ENCODE measurements at places on chromosomes 13 and 19. TPM values are rescaled to one million over a fixed set of nuclear protein-coding genes. Genes with fewer than 3 reads are reported as not detected.
A peak's percentile ranks its signal among the peaks of the same experiment; 100 is the strongest.

The ZNF230 gene
- total RNA-seq: 4.5 TPM

The CGB3 gene
- total RNA-seq: not detected

The CEACAM16 gene
- total RNA-seq: not detected

The GAPDHS gene
- not detected for total RNA-seq

The ALOX5AP gene
- 0.25 TPM for total RNA-seq

The IGFL3 gene
- total RNA-seq: not detected

The KLK15 gene
- total RNA-seq: not detected

The FGF22 gene
- total RNA-seq: 0.38 TPM

- H3K4me3 ChIP-seq: peak overlapping the region; percentile 13
- H3K27me3 ChIP-seq: no peaks in the 10 kb centered on the region
- peaks cover 43% of the 10 kb centered on the region for H3K4me1 ChIP-seq
- no peak for DNase-seq
- peaks cover 17% of the 10 kb centered on the region for H3K36me3 ChIP-seq
These were observed 6.4 kb downstream of the TLE5 start for GRCh38 chr19:3055741-3056416.

DNA sequence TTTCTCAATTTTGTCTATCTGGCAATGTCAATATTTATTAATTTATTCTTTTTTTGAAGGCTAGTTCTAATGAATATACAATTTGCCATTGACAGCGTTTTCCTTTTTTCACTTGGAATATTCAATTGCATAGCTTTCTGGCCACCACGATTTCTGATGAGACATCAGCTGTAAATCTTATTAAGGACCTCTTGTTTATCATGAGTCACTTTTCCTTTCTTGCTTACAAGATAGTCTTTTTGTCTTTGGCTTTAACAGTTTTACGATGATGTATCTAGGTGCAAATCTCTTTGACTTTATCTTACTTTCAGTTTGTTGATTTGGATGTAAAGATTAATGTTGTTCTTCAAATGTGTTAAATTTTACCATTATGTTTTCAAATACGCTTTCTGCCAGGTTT lies 991.6 kb upstream of the SLC10A2 start:
- no peaks in the 10 kb centered on the region for H3K4me1 ChIP-seq
- no peak for DNase-seq
- H3K27ac ChIP-seq: no peak overlapping the region
- peaks cover 6% of the 10 kb centered on the region for H3K36me3 ChIP-seq
- H3K27me3 ChIP-seq: no peaks in the 10 kb centered on the region

DNA sequence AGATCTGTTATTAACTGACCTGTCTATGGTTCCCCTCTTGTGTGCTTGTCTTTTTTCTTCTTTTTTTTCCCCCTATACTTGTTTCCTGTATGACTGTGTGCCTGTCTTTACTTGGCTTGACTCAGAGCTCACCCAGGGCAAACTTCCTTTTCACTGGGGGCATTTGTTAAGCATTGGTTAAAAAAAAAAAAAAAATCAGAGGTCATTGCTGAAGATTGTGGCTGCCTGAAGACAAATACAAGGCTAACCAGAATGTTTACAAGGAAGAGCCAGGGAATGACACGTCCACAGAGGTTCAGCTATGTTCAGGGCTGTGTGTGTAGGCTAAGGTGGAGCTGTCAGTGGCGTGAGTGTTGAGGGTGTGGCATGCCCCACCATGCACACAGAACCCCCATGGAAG lies 47.1 kb downstream of the LNX2 start:
- H3K36me3 ChIP-seq: peaks cover 24% of the 10 kb centered on the region
- no peaks in the 10 kb centered on the region for H3K27me3 ChIP-seq
- peak overlapping the region; percentile 44 for H3K27ac ChIP-seq
- H3K4me1 ChIP-seq: peaks cover 23% of the 10 kb centered on the region
- no peak overlapping the region for H3K4me3 ChIP-seq

DNA sequence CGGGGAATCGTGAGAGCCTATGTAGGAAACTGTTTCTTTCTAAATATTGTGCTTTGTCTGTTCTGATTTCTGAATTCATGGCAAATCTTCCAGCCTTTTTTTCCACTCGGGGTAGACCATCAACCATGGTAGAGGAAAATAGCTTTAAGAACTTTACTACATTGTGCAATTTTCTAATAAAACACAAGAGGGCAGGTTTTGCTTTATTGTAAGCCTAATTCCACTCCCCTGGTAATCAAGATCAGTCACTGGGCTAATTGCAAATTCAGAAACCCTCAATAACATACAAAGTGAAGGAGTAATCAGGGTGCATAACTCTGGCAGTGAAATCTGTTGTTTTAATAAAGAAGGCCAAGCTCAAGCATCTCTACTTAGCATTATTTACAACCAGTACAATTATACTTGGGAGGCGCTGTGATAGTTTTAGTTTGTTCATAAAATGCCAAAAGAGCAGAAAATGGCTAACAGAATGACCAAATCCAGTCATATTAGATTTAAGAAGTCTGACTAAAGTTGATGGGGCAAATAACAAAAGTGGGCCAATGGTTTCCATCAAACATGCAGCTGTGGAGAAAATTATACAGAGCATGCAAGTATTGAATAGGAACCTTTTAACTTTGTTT lies 43.8 kb downstream of the DCT start:
- no peaks in the 10 kb centered on the region for H3K36me3 ChIP-seq
- H3K27me3 ChIP-seq: peaks cover 21% of the 10 kb centered on the region
- no peak overlapping the region for H3K4me3 ChIP-seq
- H3K4me1 ChIP-seq: peaks cover 15% of the 10 kb centered on the region
- H3K27ac ChIP-seq: no peak overlapping the region
- DNase-seq: no peak

DNA sequence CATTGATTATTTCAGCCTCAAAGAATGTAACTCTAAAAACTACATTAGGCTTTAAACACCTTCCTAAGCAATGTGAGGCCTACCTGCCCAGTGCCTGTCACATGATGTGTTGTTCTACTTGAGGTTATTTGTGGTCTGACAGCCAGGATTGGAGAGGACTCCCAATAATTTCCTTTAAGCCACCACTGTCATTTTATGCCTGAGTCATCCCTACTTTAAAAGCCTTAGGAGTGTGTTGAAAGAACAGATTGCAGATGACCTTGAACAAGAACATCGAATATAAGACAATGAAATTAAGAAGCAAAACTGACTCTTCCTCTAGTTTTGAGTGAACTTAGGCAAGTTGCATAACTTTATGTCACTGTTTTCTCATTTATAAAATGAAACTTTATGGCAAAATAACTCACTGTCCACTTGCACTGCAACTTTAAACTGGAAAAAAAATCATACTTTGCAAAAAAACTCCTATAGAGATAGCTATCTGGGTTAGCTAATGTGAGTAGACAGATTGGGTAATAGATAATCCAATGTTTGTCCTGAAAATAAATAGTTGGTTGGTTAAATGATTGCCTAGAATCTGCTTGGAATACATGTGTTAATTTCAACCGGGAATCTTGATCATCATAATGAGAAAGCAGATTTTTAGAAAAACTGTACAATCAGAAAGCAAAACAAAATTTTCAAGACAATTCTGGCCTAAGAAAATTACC lies 361.2 kb downstream of the SUCLA2 start:
- peaks cover 6% of the 10 kb centered on the region for H3K36me3 ChIP-seq
- no peak for DNase-seq
- H3K27me3 ChIP-seq: no peaks in the 10 kb centered on the region
- no peak overlapping the region for H3K4me3 ChIP-seq
- H3K27ac ChIP-seq: no peak overlapping the region

DNA sequence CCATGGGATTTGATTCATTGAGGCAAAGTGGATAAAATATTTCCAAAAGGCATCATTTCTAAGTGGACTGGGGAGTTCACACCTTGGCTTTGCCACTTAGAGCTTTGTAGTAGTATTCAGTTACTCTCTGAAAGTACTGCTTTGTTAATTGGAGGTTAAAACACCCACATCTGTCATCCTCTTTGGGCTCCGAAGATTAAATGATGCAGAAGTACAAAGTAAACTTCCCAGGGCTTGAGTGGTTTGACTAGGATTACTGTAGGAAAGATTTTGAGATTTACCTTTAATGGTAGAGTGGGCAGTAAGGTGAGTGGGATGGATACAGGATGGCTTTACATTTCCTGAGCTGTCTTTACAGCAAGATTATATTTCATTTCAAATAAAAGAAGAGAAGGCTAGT lies 42.4 kb downstream of the WASF3 start:
- no peaks in the 10 kb centered on the region for H3K27me3 ChIP-seq
- H3K36me3 ChIP-seq: peaks cover 21% of the 10 kb centered on the region
- H3K4me3 ChIP-seq: no peak overlapping the region
- no peak overlapping the region for H3K27ac ChIP-seq
- peaks cover 4% of the 10 kb centered on the region for H3K4me1 ChIP-seq

- H3K27me3 ChIP-seq: peaks cover 37% of the 10 kb centered on the region
- H3K4me1 ChIP-seq: no peaks in the 10 kb centered on the region
- no peak overlapping the region for H3K4me3 ChIP-seq
- H3K27ac ChIP-seq: no peak overlapping the region
These were observed 12.9 kb upstream of the LRRC4B start for GRCh38 chr19:50580970-50581634.

DNA sequence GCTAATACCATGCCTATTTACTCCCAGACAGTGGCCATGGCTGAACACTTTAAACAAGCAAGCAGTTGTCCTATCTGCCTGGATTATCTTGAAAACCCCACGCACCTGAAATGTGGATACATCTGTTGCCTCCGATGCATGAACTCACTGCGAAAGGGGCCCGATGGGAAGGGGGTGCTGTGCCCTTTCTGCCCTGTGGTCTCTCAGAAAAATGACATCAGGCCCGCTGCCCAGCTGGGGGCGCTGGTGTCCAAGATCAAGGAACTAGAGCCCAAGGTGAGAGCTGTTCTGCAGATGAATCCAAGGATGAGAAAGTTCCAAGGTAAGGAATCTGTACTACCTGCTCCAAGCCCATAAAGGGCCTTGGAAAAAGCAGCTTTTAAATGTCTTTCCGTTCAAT lies 8.6 kb downstream of the RFPL4AL1 start:
- no peak for DNase-seq
- no peak overlapping the region for H3K4me3 ChIP-seq
- H3K27ac ChIP-seq: no peak overlapping the region
- H3K4me1 ChIP-seq: no peaks in the 10 kb centered on the region
- no peaks in the 10 kb centered on the region for H3K36me3 ChIP-seq

GRCh38 chr13:50188696-50189095 lies 173.5 kb downstream of the KCNRG start:
- no peaks in the 10 kb centered on the region for H3K27me3 ChIP-seq
- no peak overlapping the region for H3K27ac ChIP-seq
- peaks cover 2% of the 10 kb centered on the region for H3K36me3 ChIP-seq
- DNase-seq: no peak
- H3K4me3 ChIP-seq: no peak overlapping the region

GRCh38 chr13:33205804-33206221 lies 79.7 kb downstream of the STARD13 start:
- peak overlapping the region; percentile 32 for H3K27ac ChIP-seq
- peaks cover 43% of the 10 kb centered on the region for H3K4me1 ChIP-seq
- H3K36me3 ChIP-seq: no peaks in the 10 kb centered on the region
- DNase-seq: no peak
- H3K4me3 ChIP-seq: no peak overlapping the region

- H3K27me3 ChIP-seq: no peaks in the 10 kb centered on the region
- peak; percentile 79 for DNase-seq
- peak overlapping the region; percentile 86 for H3K27ac ChIP-seq
- peaks cover 15% of the 10 kb centered on the region for H3K36me3 ChIP-seq
- H3K4me1 ChIP-seq: peaks cover 30% of the 10 kb centered on the region
These were observed 15.2 kb downstream of the UPF1 start for GRCh38 chr19:18846862-18847548.

DNA sequence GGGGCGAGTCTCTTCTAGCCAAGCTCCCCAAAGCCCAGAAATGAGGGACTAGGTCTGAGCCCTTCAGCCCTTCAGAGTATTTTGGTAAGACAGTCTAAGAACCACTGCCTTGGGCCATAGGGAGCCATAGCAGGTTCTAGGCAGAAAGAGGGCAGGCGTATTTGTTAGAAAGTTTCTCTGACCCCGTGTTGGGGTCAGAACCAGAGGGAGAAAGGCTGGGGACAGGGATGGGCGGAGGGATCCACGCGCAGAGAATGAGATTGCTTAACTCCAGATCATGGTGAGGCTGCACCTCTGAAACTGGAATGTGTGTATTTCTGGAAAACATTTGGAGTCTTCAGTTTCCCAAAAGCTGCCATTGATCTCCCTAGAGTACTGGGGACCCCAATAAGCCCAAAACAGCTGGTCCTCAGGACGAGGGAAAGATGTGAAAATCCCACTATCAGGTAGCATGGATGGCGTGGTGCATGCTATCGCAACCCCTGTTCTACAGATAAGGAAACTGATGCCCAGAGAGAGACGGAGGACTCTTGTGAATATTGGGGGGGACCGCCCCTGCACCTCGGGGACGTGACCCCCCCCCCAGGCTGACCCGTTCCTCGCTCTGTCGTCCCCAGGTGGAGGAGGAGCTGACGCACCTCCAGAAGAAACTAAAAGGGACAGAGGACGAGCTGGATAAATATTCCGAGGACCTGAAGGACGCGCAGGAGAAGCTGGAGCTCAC lies 703 bp upstream of the TPM4 start:
- H3K27ac ChIP-seq: peak overlapping the region; percentile 95
- no peaks in the 10 kb centered on the region for H3K27me3 ChIP-seq
- peaks cover 29% of the 10 kb centered on the region for H3K4me1 ChIP-seq
- peak overlapping the region; percentile 88 for H3K4me3 ChIP-seq
- no peak for DNase-seq
- no peaks in the 10 kb centered on the region for H3K36me3 ChIP-seq

DNA sequence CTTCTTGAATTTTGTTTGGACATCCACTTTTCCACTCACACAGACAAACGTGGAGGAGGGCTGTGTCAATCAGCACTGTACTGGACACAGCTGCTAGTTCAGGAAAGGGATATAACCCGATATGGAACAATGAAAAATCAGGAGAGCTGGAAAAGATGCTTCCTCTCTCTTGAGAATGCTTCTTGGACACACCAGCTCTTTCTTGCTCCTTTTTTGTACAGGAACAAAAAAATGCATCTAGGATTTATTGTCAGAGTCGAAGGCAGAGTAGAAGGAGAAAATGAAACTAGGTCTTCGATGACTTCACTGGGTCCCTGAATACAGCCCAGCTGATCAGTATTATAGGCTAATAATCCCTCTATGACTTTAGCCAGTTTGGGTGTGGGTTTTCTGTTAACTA lies 62.2 kb downstream of the PEG3 start:
- no peaks in the 10 kb centered on the region for H3K36me3 ChIP-seq
- no peak overlapping the region for H3K27ac ChIP-seq
- no peaks in the 10 kb centered on the region for H3K4me1 ChIP-seq
- H3K4me3 ChIP-seq: no peak overlapping the region
- no peak for DNase-seq

GRCh38 chr19:51547397-51548212 lies 16.1 kb upstream of the SIGLEC6 start:
- no peak overlapping the region for H3K4me3 ChIP-seq
- no peaks in the 10 kb centered on the region for H3K27me3 ChIP-seq
- no peaks in the 10 kb centered on the region for H3K36me3 ChIP-seq
- no peak overlapping the region for H3K27ac ChIP-seq
- no peak for DNase-seq

GRCh38 chr19:54262066-54262465 lies 5.0 kb upstream of the LILRB5 start:
- no peaks in the 10 kb centered on the region for H3K4me1 ChIP-seq
- no peak overlapping the region for H3K27ac ChIP-seq
- no peak for DNase-seq
- no peaks in the 10 kb centered on the region for H3K36me3 ChIP-seq
- peaks cover 41% of the 10 kb centered on the region for H3K27me3 ChIP-seq
